ENCODE measurements at places on chromosomes 2 and 18. TPM values are rescaled to one million over a fixed set of nuclear protein-coding genes. Genes with fewer than 3 reads are reported as not detected.

The EIF5B gene
- 40.9 TPM for total RNA-seq

The MYL12A gene
- 770 TPM for total RNA-seq

The CYTIP gene
- total RNA-seq: 5.5 TPM

The NXPH2 gene
- 0.33 TPM for total RNA-seq

The GNLY gene
- total RNA-seq: not detected

The FAM161A gene
- 1.6 TPM for total RNA-seq

The HNRNPLL gene
- total RNA-seq: 40.3 TPM

The TUBB8B gene
- total RNA-seq: not detected

The UGT1A1 gene
- total RNA-seq: not detected

The MAB21L4 gene
- not detected for total RNA-seq

The TIGD1 gene
- 2.2 TPM for total RNA-seq

The ARHGAP15 gene
- total RNA-seq: not detected

The SH3RF3 gene
- 7.8 TPM for total RNA-seq
